Activated naive CD4-positive, alpha-beta T cell (primary cell): ENCODE measurements at places on chromosomes 2 and 18.

- DNase-seq = no peak
Observed at GRCh38 chr2:85324639-85325465, 2.9 kb downstream of the TGOLN2 start.

- DNase-seq = no peak
Observed at GRCh38 chr18:44423814-44424644, 256.7 kb upstream of the SETBP1 start.

DNA sequence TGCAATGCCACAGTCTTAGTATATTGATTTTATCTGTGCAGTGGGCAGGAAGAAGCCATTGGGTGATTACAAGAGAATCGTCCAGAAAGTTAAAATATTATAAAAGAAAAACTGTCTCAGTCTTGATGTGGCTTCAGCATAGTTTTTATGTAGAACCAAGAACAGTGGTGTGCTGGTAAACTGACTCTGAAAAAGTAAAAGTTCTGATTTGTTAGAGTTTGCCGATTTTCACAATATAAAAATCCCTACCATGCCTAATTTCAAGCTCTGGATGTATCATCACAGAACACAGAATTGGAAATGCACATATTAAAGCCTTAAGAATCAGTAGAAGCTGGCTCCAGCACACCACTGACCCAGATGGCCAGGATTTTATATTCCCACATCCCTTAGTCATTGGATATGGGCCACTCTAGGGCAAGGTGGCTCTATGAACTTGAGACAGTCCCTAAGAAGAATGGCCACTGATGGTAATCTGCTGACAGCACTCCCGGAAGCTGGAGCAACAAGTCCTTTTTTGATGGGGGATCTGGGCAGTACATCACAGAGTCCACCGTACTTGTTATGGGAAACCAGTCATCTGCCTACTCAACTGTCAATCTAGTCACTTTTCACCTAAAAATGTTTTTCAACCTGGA, 9.3 kb upstream of the PLEKHM3 start:
- no peak for DNase-seq

GRCh38 chr2:120748310-120748709, 12.6 kb downstream of the GLI2 start:
- no peak for DNase-seq

GRCh38 chr2:108853421-108853820, 66.8 kb downstream of the CCDC138 start:
- DNase-seq = no peak

DNA sequence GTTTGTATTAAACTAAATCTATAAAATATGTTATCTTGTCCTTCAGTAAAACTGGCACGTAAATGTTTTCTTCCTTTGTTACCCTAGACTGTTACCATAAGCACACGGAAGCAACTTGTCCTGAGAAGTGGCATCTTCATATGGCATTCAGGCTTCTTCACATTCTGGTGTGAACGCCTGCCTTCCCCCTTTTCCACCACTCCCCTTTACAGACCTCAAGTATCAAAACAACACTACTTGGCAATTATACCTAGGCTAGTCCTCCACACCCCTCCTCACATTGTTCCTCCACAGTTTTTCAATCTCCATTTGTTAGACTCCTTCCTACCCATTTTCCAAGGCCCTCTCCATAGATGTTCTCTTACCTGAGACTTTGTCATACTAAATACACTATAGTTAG, 2.9 kb downstream of the MEX3C start:
- no peak for DNase-seq
